Adrenal gland (tissue), 19 donors: ENCODE measurements at places on chromosomes 12 and 14. TPM values are rescaled to one million over a fixed set of nuclear protein-coding genes. Genes with fewer than 3 reads are reported as not detected.

RNASE3 gene
- not detected for total RNA-seq

WNT1 gene
- total RNA-seq = not detected

GPR132 gene
- 2.0 TPM for total RNA-seq

A2ML1 gene
- not detected for total RNA-seq

ERP27 gene
- not detected for total RNA-seq
